ENCODE measurements at places on chromosomes 7 and 10.

DNA sequence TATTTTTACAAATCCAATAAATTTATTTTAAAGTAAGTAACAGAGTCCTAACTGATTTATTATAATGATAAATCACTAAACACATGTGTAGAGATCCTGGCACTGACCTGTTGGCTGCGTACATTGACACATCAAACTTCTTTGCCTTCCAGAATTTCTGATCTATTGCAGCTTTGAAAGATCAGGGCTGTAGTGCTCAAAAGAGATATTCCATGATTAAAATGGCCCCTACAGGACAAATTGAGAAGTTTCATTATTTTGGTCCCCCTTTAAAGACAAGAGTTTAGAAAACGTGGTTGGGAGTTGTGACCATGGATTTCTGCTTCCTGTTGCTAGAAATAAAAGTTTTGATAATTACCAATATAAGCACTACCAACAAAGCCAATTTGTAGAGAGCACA, 87.7 kb upstream of the PDK4 start:
- DNase-seq = peak; percentile 35

DNA sequence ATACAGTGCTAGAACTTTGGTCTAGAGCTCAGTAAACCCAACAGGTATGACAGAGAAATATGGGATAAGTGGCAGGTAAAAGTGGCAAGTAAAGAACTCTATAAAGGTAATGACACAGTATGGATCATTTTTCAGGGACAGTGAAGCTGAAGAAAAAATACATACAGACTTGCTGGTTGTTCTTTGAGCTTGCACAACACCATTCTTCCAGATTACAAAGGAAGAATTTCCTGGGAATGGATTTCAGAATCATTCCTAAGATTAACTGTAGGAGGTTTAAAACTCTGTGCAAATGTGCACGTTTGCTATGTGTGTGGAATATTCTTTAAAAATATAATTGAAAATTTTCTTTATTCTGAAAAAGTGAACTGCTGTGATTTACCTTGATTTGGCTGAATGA, 36.0 kb downstream of the PHF14 start:
- DNase-seq = no peak

DNA sequence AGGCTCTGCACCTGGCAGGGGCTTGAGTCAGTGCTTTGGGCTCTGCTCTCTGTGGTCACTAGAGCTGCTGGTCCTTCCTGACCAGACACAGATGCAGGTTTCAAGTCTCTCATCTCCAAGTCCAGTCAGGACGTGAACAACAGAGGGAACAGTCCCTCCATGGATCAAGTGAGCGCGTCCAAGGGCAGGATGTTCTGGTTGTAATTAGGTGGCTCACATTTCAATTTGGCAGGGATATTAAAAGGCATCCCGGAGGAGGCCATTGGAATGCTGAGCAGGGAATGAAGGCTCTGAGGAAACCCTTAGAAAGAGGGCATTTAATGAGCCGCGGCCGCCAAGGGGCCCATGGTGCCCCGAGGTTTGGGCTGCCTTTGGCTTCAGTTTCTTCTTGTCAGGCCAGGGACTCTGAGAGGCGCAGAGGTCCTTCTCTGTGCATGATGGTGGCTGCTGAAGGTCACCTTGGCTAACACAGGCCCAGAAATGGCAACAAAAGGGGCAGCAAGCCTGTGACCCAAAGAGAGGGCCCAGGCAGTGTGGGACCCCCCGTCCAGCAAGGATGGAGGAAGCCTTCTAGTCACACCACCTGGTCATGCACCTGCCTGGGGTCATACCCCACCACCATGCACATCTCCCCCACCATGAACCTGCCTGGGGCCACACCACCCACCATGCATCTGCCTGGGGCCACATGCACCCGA, 30.7 kb upstream of the INPP5A start:
- no peak for DNase-seq

DNA sequence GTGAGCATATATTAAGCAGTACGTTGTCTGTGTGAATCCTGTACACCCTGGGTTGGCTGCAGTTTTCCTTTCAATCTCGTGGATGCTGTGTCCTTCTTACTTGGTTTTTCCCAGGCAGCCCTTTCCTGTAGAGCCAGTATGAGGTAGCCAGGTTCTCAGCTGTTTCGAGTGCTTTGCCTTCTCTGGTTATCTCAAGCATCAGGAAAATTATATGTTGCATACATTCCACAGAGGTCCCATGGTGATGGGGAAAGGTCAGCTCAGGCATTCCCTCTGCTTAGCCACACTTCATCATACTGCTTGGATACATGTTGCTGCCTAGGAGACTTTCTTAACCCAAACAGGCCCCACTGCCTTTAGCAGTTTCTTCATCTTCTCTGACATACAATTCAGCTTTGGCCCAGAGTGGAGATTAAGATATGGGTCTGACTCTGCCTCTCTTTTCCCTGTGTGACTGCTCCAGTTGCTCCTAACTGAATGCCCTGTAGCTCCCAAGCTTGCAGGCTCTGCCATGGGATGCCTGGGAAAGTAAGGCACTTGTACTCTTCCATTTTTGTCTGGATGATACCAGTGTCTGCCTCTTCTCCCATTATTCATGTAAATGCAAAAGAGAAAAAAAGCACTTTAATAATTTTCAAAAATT, 11.3 kb downstream of the GNAI1 start:
- no peak for DNase-seq

GRCh38 chr7:27737616-27738015, 2.3 kb upstream of the TAX1BP1 start:
- no peak for DNase-seq

- peak; percentile 67 for DNase-seq
Observed at GRCh38 chr7:86667732-86668131, 24.0 kb downstream of the GRM3 start.

DNA sequence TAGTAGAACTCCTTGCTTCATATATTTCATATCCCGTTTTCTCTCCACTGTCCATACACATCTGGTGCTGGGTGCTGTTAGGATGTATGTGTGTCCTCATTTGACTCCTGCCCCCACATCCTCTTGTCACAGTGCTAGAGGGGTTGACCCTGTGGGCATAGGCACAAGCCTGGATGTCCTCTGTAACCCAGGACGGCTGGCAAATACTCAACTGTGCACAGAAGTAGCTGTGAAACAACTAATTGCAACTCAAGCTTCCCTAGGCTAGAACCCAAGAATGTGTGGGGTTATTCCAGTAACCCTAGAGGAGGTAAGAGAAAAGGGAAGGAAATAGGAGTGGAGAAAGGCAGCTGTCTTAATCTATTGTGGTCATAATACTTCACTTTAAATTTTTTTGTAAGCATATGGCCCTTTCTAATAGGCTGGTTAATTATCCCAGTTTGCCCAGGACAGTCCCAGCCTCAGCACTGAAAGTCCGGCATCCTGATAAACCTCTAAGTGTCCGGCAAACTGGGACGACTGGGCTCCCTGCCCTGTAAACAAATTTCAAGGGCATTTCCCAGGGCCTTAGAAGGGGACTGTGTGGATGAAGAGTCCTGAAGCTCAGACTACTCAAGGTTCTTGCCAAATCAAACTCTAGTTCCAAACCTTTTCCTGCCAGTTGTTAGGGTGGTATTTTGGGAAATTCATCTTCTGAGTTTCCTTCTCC, 283.2 kb upstream of the CELF2 start:
- no peak for DNase-seq

GRCh38 chr7:26135076-26135475, 16.9 kb upstream of the NFE2L3 start:
- no peak for DNase-seq

DNA sequence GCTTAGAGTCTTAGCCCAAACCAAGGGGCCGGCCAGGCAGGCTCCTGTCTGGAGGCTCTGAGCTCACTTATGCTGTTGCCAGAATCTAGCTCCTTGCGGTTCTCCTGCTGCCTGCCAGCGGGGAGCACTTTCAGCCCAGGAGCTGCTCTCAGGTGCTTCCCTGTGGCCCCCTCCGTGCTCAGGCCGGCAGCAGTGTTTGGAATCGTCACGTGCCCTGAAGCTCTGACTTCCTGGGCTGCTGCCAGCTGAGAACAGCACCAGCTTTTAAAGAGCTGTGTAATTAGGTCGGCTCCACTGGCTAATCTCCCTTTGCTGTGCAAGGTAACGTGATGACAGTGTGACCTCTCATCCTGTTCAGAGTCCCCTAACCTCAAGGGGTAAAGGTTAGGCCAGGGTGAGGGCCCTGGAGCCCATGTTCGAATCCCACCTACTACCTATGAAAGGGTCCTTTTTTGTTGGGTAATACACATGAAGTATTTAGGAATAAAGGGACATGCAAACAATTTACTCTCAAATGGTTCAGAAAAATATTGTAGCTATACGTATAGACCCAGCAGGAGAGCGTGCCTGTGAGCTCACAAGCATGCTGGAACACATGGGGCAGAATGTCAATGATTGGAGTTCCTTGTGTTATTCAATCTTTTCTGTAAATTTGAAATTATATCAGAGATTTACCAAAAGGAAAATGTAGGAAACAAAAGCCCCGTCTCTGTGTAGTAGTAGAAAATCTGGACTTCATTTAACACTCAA, 16.6 kb downstream of the ZNF862 start:
- DNase-seq = peak; percentile 93
